ENCODE measurements at places on chromosomes 12 and 14.

GRCh38 chr12:30796891-30797371, 42.2 kb upstream of the CAPRIN2 start:
- no peak for DNase-seq

- DNase-seq = peak; percentile 17
Measured at GRCh38 chr12:50765095-50765911, 1.4 kb downstream of the ATF1 start.

- DNase-seq = no peak
Measured at GRCh38 chr14:86141966-86142365, 612.0 kb downstream of the FLRT2 start.

DNA sequence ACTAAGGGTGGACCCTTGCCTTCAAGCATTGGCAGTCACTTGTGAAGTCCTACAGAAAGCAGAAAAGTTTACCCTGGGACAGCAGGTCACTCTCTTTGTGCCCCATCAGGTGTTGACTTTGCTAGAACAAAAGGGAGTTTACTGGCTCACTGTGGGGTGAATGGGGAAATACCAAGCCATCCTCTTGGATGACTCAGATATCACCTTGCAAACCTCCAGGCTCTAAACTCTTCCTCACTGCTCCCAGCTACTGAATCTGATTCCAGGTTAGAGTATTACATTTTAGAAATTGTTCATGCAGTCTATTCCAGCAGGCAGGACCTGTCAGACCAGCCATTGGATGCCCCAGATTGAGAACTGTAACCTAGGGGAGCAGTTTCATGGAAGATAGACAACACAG, 7.3 kb upstream of the EDDM3B start:
- DNase-seq = no peak

DNA sequence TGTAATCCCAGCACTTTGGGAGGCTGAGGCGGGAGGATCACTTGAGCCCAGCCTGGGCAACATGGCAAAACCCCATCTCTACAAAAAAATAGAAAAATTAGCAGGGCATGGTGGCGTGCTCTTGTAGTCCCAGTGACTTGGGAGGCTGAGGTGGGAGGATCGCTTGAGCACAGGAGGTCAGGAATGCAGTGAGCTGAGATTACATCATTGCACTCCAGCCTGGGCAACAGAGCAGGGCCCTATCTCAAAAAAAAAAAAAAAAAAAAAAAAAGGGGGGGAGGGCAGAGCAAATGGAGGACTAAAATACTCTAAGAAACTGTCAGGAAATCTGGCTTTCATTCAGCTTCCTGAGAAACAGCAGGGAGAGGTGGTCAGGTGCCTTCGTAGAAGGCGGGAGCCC, 31.7 kb upstream of the TSPAN9 start:
- no peak for DNase-seq

DNA sequence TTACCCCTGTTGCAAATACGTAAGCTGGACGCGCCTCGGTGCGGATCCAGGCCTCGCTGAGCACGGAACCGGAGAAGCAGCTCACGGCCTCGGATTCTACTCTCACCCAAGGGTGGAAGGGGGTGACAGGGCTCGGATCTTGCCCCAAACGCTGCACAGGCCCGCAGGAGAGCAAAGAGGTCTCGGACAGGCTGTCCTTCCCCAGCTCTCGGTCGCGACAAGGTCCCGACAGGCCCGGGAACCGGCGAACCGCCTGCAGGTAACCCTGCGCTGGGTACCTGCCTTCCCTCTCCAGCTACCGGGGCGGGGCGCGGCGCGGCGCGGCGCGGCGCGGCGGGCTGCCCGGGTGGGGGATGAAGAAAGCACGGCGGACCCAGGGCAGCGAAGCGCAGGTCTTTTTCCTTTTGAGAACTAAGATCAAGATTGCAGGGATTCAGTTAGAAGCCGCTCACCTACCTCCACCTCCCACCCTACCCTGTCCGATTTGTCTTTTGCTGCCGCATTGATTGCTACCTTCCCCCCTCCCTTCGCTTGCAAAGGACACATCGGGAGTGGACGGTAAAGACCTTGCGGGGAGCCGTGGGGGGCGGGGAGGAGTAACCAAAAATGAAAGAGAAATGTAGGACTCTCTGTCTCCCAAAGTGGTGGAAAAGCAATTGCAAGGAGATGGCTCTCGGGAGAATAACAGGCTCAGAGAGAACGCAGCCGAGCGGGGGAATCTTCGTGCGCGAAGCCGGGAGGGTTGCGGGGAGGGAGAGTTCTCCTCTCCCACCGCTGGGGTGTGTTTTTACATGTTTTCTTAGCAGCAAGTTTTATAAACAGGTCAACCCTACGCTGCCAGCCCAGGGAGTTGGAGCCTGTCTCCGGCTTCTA, 8.4 kb upstream of the TBX3 start:
- DNase-seq = no peak

DNA sequence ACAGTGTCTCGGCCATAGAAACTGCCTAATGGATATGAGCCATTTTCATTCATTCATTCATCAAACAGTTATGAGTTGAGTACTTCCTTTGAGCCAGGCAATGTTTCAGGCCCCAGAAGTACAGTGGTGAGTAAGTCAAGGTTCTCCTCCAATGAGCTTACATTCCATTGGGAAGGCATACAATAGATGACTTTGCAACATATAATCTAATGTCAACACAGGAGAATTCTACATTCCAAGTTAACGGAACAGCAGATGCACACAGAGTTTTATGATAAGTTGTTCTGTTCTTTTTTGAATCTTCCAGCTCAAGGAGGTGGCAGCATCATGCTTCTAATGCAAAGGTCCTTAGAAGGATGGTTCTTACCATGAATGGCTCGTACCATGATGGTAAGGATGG, 3.2 kb upstream of the RFC5 start:
- DNase-seq = no peak

- no peak for DNase-seq
Measured at GRCh38 chr14:50961605-50962221, 17.4 kb upstream of the PYGL start.

- DNase-seq = no peak
Measured at GRCh38 chr12:180445-180844, 33.5 kb downstream of the SLC6A12 start.

- DNase-seq = no peak
Measured at GRCh38 chr14:41154143-41154807, 452.4 kb upstream of the LRFN5 start.

DNA sequence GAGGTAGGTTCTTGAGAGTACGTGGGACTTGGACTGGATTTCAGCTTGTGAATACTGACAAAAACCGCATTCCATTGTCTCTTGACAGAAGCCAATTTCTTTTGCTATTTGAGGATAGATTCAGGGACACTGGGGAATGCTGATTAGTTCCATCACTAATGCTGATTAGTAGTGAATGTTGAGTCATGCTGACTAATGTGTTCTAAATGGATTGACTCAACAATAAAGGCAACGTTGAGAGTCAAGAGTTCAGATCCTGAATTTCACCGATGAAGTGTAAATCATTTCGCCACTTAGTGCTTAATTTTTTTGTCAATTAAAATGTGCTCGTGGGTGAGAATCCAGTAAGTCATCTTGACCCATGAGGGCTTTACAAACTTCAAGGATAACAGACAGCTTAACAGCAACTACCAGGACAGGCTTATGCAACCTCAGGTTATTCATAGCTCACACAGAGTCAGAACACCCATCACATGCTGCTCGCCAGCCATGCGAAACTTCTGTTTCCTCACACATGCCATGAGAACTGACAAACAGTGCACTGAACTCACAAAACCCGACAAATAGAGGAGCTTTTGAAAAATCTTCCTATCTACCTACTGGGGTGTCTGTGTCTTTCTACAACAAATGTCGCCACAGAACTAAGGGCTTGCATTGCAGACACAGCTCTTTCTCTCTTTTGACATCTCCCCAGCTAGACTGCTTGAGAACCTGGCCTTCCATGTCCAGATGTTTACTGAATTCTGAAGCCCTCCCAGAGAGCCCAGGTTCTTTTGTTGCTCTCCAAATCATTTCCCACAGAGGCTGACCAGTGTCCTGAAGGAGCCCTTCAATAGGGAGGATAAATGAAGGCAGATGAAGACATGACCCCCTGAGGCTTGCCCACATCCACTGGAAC, 316.4 kb downstream of the ZFP36L1 start:
- no peak for DNase-seq

DNA sequence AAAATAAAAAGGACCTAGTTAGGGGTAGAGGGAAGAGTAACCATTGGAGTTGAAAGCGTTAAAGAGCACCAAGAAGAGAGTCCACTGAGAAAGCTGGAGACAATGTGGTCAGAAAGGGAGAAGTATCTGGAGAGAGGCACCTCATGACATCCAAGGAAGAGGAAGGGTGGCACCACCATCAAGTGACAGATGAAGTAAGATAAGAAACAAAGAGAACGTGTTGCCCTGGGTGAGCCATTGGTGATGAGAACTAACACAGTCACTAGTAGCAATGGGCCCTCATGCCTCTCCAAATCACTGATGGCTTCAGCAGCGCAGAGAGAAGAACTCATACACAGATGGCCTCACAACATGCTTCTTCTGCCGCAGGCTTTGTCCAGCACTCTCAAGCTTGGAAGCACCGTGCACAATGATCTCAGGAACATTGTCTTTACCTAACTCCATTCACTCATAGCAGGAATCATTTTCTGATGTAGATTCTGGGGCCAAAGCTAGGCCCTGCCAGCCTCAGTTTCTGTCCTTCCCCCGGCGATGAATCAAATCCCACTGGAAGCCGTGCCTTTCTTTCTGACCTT, 252.9 kb downstream of the DPF3 start:
- no peak for DNase-seq

GRCh38 chr12:126768517-126768916, 1498.5 kb upstream of the TMEM132C start:
- DNase-seq = no peak
